NCI-H187 (cell line): ENCODE measurements at places on chromosomes 5 and 9.

DNA sequence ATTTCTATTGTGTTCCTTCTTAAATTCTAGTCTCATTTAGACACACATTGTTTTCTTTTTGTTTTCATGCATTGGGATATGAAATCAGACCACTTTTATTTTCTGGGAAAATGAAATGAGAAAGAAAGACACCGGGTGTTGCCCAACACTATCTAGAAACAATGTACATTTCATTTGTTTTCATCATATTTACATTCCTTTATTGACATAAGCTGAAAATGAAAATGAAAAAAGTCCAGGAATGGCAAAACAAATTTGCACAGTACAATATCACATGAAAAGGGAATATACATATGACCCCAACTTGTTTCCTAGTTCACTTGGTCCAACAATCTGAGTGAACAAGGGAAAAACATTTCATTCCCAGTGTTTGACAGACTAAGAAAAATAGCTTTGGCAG lies 20.7 kb downstream of the IFNE start:
- no peak for DNase-seq

GRCh38 chr5:129341306-129341705 lies 118.8 kb upstream of the ADAMTS19 start:
- DNase-seq = no peak

- DNase-seq = no peak
Measured at GRCh38 chr5:66440202-66440680, 156.0 kb upstream of the MAST4 start.

DNA sequence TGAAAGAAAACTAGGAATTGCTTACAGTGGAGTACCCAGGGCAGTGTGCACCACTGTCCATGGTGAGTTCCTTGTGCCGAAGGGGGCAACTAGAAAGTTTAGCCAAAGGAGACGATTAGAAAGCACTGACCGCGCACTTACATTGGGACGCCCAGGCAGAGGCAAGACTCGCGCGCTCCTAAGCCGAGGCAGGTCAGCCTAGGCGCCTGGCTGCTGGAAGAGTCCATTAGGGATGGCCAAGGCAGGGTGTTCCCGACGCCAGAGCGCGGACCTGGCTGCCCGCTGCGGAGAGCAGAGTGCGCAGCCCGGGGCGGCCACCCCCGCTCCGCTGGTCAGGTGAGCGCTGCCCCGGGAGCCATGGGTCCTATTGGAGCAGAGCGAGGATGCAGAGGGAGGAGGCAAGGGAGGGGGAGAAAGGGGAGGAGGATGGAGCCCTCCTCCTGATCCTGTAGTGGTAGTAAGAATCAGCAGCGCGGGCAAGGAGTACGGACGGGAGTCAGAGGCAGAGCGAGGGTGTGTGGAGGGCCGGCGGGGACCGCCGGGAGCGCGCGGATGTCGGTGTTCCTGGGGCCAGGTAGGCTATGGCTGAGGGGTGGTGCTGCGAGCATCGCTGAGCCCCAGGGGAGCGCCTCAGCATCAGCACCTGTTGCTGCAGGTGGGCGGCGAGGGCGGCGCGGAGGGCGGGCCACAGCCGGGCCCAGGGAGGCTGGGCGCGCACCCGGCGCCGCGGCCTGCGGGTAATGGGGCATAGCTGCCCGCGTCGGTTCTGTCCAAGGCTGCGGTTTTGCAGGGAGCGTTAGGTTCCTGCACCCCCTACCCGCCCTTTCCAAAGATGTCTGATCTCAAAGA lies at the start of gene ADGRV1:
TSS of gene ADGRV1 (plus strand) at position 454 of the 849 bp plus-strand sequence. CDS start at position 553, 99 bp downstream.
- peak; percentile 89 for DNase-seq

- no peak for DNase-seq
Measured at GRCh38 chr9:136928591-136928990, 15.9 kb downstream of the FBXW5 start.

GRCh38 chr5:129474544-129474943 lies 14.4 kb downstream of the ADAMTS19 start:
- DNase-seq = no peak

DNA sequence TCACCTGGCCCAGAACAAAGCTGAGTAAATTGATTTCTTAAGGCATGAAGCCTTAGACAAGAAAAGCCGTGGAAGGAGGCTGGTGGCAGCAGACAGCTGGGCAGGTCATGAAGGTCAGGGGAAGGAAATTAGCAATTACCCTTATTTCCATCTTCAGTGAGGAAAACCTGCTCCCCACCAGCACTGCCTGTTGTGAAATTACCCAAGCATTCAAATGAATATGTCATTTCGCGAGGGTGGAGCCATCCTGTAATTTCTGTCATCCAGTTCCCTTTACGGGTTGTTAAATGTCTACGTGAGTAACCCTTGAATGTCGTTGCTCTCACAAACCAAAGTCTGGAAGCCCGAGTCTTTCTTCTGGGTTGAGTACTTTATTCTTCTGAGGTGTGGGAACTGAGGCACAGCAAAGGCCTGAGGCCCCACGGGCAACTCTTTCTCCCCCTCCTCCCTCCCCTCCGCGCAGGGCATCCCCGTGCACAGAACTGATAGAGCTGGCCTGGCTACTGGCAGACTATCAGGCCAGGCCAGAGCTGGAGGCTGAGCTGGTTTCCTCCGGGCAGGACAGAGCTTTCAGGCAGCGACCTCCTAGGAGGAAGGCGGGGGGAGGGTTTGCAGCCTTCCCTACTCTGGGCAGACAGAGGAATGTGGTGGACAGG lies 22.0 kb upstream of the AK3 start:
- DNase-seq = no peak

GRCh38 chr9:128309551-128309950 lies 12.7 kb downstream of the TRUB2 start:
- no peak for DNase-seq

GRCh38 chr5:84362061-84362720 lies 22.5 kb downstream of the EDIL3 start:
- DNase-seq = no peak

DNA sequence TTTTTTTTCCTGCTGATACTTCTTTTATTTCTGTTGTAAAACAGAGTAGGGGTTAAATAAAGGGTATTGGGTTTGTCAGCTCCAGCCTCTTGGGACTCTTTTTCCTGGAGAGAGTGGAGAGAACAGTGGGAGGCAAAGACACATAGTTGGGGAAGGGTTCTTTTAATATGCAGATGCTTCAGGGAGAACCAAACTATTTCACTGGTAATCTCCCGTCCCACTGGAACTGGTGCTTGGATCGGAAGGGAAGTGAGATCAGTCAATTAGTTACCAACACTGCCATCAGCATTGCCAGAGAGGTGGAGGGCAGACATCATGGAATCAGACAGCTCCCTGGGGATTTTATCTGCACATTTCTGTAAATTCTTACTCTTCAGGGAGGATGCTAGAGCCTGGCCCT lies 47.6 kb upstream of the ELOVL7 start:
- DNase-seq = no peak

GRCh38 chr9:75870450-75870849 lies 20.0 kb upstream of the PCSK5 start:
- DNase-seq = no peak

DNA sequence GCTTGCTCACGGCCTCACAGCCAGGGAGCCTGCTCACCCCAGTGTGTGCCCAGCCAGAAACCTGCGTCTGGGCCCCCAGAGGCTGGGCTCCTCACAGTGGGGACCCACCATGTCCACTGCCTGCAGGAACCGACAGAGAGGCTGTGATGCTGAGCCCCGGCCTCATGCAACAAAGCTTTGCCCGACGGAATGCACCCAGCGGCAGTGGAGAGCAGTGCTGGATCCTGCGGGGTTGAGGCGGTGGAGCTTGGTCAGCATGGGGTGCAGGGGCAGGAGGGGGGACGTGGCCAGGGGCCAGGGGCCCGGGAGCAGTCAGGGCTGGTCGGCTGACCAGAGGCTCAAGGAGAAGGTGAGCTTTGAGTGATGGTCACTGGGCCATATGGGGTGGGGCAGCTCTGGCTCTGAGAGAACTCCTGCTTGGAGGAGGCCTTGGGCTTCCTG lies 7.7 kb upstream of the CEP72 start:
- DNase-seq = no peak

DNA sequence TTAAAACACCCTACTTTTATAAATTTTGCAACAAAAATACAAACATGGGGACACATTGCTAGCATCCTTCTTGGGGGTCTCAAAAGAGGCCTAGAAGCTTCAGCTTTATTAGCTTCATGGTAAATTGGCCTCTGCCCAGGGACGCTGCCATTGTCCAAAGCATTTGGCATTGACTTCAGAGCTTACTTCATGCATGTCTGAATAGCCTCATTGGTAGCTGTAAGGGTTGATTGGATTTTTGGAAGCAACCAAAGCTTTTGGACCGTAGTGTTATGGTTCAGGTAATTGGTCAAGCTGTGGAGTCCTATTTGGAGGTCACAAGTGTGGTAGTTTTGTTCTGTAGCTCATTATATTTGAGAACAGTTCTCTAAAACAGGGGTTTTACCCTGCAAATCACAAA lies 411.7 kb upstream of the SLC24A2 start:
- DNase-seq = no peak

GRCh38 chr9:76628155-76628554 lies 136.1 kb upstream of the PCA3 start:
- no peak for DNase-seq

DNA sequence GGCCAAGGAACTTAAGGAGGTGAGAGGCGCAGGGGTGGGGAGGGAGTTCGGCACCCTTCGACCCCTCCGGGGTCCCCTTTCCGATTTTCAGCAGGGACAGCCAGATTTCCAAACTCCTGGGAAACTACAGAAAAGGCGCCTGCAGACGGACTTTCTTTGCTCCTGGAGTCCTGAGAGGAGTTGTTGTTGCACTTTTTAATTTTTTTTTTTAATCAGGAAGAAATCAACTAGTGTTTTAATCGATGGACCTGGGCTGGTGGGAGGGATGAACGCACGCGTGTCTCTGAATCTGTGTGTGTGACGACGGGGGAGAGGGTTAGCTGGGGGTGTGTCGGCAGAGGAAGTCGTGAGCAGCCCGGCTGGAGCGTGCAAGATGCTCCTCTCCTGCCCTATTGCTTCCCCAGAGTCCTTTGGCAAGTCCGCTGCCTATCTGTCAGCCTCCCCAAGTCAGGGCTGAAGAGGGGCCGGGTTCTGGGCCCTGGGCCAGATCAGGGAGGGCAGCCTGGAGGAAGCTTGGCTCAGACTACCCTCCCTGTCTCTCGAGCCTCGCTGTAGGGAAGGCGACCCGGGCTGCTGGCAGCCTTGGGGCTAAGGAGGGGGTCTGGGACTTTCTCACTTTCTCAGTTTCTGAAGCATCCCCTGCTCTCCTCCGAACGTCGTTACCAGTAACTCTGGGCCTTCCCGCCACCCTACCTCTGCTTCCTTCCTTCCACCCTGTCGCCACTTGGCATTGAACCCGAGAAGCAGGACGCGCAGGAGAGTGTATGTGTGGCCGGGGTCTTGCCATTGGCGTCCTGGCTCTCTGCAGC lies 731 bp downstream of the PRR16 start:
- no peak for DNase-seq

- no peak for DNase-seq
Measured at GRCh38 chr5:153222936-153223335, 267.5 kb upstream of the GRIA1 start.

DNA sequence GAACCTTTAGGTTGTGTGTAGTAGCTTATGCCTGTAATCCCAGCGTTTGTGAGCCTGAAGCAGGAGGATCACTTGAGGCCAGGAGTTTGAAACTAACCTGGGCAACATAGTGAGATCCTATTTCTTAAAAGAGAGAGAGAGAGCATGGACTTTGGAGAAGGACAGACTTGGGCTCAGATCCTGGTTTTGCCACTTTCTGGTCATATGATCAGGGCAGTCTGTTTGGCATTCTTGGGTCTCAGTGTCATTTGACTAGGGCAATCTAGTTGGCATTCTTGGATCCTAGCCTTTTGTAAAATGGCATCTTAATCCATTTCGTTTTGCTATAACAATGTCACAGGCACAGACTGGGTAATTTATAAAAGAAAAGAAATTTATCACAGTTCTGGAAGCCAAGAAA lies 28.4 kb downstream of the RCL1 start:
- DNase-seq = no peak

- DNase-seq = no peak
Measured at GRCh38 chr5:132872788-132873118, 715 bp upstream of the LEAP2 start.

DNA sequence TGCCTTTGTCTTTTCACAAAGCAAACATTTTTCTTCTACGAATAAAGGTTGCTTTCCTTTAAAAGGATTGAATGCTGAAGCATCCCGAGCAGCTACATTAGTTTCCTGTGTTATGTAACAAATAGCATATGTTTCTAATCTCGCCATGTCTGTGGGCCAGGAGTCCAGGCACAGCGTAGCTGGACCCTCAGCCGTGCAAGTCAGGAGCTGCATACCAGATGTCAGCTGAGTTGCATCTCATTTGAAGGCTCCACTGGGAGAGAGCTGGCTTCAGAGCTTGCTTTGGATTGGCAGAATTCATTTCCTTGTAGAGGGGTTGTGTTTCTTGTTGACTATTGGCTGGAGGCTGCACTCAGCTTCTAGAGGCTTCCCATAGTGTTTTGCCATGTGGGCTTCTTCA lies 16.0 kb upstream of the GOLPH3 start:
- DNase-seq = no peak

- no peak for DNase-seq
Measured at GRCh38 chr5:126280846-126281245, 142.4 kb upstream of the GRAMD2B start.

DNA sequence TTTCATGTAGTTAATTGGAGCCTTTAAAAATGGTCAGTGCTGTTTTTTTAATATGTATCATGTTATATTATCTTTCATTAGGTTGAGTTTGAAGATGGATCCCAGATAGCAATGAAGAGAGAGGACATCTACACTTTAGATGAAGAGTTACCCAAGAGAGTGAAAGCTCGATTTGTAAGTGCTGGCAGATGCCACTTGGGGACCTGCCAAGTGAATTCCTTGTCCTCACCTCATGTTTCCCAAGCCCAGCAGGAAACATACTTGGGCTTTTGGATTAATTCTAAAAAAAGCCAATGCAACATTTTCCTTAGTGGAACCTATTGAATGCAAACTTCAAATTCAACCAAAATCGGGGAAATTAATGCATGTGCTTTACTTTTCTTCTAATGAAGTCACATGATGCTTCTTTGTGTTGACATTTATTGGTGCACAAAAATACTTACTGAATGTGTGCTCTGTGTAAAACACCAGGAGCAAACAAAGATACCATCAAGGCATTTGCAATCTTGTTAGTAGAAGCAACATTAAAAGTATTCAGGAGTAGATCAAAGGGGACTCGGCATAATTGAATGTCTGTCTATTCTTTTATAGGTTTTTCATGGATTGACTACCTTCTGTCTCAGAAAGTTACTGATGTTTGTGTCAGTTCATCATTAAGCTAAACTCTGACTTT lies 412.1 kb downstream of the KDM4C start:
- no peak for DNase-seq

- no peak for DNase-seq
Measured at GRCh38 chr9:26457151-26457550, 435.5 kb downstream of the CAAP1 start.

GRCh38 chr5:150918613-150919012 lies 13.8 kb upstream of the ZNF300 start:
- no peak for DNase-seq

DNA sequence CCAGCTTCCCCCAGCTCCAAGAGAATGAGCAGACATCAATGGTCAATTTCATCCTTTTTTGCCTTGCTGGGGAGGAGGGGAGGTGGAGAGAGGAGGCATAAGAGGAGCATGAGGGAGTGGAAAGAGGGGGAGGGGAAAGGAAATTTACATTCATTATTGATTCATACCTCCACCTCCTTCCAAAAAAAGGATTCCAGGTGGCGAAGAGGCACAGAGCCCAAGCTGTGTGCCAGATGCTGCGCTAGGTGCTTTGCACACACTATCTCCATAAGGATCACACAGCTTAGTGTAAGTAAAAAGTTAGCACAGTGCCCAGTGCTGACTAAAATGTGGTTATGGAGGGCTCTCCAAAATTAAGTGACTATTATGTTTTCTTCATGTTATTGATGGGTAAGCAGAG lies 11.0 kb downstream of the ASTN2 start:
- DNase-seq = no peak
